Upper lobe of right lung (tissue), 1 donor: ENCODE measurements at places on chromosomes 6 and 20. TPM values are rescaled to one million over a fixed set of nuclear protein-coding genes. Genes with fewer than 3 reads are reported as not detected.

DNA sequence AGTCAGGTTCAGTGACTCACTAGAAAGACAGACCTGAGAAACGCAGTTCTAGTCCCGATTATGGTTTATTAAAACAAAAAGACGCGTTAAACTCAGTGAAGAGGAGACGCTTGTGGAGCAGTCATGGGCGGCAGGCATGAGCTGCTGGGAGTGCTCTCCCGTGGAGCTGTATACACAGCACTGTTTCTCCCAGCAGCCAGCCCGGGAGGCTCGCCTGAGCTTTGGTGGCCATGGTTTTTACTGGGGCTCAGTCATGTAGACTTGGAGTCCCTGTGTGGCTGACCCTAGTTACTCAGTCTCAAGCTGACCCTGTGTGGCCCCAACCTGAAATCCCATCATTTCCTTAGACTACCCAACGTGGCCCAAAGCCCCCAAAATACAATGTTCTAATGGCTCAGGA is 41.2 kb upstream of the BHLHE23 start:
- H3K27me3 ChIP-seq: peaks cover 18% of the 10 kb centered on the region
- DNase-seq: no peak
- H3K27ac ChIP-seq: no peak overlapping the region
- H3K4me3 ChIP-seq: no peak overlapping the region

Gene CST2
- not detected for total RNA-seq

Gene ZBP1
- total RNA-seq: 2.7 TPM

DNA sequence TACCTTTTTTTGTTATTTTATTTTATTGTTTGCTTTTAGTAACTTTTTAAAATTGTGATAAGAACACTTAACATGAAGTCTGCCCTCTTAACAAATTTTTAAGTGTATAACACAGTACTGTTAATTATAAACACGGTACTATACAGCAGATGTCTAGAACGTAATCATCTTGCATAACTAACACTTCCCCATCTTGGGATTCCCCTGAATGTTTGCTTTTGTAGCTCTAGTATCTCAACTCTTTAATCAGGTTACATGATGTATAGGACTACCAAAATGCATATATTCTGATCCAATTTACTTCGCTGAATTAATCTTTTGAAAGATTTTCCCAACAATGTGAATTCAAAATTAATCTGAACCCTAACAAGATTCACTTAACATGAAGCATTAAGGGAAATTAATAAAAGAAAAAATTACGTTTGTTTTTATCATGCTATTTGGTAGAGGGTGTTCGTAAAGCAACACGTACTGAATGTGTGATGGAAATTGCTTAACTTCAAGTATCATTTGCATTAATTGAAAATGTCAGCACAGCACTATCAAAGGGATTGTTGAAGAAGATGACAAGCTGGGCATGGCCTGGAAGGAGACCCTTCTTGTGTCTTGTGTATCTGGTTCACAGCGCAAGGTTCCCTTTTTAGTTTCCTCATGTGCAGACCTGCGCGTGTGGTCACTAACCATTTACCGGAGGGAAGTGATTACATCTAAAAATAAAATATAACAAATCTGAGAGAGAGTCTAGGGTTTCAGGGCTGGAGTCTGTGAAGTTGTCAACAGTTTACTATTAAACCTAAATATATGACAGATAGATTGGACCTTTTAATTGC is 15.2 kb downstream of the COL19A1 start:
- no peak overlapping the region for H3K4me3 ChIP-seq
- H3K4me1 ChIP-seq: no peaks in the 10 kb centered on the region
- no peaks in the 10 kb centered on the region for H3K27me3 ChIP-seq
- no peak for DNase-seq
- no peak overlapping the region for H3K27ac ChIP-seq

Gene MAS1
- not detected for total RNA-seq

Gene COL9A1
- not detected for total RNA-seq

Gene SLC16A10
- total RNA-seq: 12.3 TPM

GRCh38 chr20:44658810-44659209 is 7.3 kb upstream of the ADA start:
- no peak for DNase-seq
- no peaks in the 10 kb centered on the region for H3K4me1 ChIP-seq
- no peaks in the 10 kb centered on the region for H3K27me3 ChIP-seq
- H3K4me3 ChIP-seq: no peak overlapping the region
- no peaks in the 10 kb centered on the region for H3K36me3 ChIP-seq

- no peaks in the 10 kb centered on the region for H3K36me3 ChIP-seq
- H3K27ac ChIP-seq: peak overlapping the region; percentile 51
- DNase-seq: no peak
- H3K27me3 ChIP-seq: no peaks in the 10 kb centered on the region
Observed at GRCh38 chr6:19303383-19303782, 533.8 kb upstream of the ID4 start.

Gene SLC22A2
- total RNA-seq: not detected

Gene PTGIS
- 42.1 TPM for total RNA-seq

- no peak overlapping the region for H3K4me3 ChIP-seq
- H3K36me3 ChIP-seq: no peaks in the 10 kb centered on the region
- no peaks in the 10 kb centered on the region for H3K4me1 ChIP-seq
- no peak for DNase-seq
- H3K27me3 ChIP-seq: no peaks in the 10 kb centered on the region
- H3K27ac ChIP-seq: no peak overlapping the region
Observed at GRCh38 chr20:37538003-37538402, 10.3 kb upstream of the BLCAP start.

DNA sequence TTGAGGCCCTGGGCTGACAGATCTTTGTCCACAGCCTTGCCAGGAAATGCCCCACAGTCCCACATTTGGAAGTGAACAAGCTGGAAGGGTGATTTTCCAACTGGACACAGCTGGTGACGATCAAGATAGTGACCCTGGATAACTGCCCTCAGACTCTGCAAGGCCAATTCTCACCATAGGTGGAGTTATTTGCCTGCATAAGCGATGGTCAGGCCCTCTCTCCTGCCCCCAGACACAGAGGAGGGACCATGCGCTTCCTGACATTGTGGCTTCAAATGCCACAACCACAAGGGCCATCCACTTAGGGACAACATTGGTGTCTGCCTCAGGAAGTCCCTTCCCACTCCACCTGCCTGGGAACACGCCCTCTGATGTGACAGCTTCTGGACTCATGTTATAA is 96.0 kb downstream of the JPH2 start:
- H3K27me3 ChIP-seq: peaks cover 5% of the 10 kb centered on the region
- H3K27ac ChIP-seq: no peak overlapping the region
- H3K36me3 ChIP-seq: no peaks in the 10 kb centered on the region
- DNase-seq: no peak

DNA sequence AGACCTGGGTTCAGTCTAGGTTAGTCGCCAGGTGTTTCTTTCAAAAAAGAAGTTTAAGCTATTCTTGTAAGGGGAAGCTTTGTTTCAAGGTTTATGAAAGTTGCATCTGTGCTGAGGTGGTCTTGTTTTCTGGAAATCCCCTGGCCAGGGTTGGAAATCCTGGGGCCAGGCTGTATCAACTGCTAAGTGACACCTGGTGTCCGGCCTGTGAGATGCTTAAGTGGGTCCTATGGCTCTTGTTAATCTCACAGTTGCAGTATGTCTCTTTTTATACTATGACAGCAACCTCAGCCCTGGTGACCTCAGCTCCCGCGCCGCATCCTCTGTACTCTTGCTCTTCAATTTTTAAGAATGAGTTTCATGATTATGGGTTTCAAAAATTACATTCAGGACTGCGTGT is 72.0 kb downstream of the CHMP4B start:
- no peaks in the 10 kb centered on the region for H3K4me1 ChIP-seq
- no peaks in the 10 kb centered on the region for H3K36me3 ChIP-seq
- H3K27me3 ChIP-seq: no peaks in the 10 kb centered on the region
- H3K4me3 ChIP-seq: no peak overlapping the region
- no peak for DNase-seq

DNA sequence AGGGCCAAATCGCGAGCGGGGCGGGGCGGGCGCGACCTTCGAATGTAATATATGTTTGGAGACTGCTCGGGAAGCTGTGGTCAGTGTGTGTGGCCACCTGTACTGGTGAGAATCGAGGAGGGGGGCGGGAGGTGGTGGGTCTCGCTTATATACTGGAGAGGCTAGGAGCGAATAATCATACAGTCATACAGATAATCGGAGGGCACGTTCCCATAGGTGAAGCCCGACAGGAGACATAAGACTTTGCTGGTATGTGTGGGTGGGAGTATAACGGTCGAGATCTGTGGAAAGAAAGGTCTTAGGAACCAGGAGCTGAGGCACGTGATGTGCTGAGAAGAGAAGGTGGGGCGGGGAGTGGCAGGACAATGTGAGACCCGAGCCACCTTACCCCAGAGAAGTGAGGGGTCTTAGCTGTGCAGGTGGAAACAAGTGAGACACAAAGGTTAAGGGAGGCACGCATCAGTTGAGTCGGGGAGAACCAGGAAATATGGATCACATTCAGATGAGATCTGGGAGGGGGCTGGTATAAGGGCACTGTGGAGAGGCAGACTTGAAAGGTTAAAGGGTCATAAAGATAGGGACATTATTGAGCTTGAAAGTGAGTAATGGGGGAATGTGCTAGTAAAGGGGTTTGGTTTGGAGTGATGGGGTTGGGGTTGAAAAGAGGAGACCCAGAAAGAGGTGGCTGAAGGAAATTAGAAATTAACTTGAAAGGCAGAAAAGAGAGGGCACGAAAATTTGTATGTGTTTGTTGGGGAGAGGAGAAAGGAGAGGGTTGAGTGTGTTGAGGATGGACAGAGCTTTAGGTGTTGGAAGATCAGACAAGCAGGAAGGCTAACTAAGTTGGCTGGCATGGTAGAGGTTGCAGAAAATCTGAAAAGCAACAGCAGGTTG is 589 bp downstream of the RNF5 start:
- peak overlapping the region; percentile 98 for H3K27ac ChIP-seq
- H3K4me3 ChIP-seq: peak overlapping the region; percentile 85
- peaks cover 26% of the 10 kb centered on the region for H3K36me3 ChIP-seq

GRCh38 chr6:186340-186965 is 105.8 kb upstream of the DUSP22 start:
- H3K4me3 ChIP-seq: no peak overlapping the region
- no peaks in the 10 kb centered on the region for H3K27me3 ChIP-seq
- peak overlapping the region; percentile 3 for H3K27ac ChIP-seq
- H3K36me3 ChIP-seq: no peaks in the 10 kb centered on the region
- peaks cover 11% of the 10 kb centered on the region for H3K4me1 ChIP-seq
- DNase-seq: no peak

GRCh38 chr6:135291288-135292076 is 110.4 kb downstream of the MYB start:
- no peaks in the 10 kb centered on the region for H3K27me3 ChIP-seq
- no peak overlapping the region for H3K4me3 ChIP-seq
- no peak overlapping the region for H3K27ac ChIP-seq
- H3K36me3 ChIP-seq: peaks cover 6% of the 10 kb centered on the region
- no peaks in the 10 kb centered on the region for H3K4me1 ChIP-seq

DNA sequence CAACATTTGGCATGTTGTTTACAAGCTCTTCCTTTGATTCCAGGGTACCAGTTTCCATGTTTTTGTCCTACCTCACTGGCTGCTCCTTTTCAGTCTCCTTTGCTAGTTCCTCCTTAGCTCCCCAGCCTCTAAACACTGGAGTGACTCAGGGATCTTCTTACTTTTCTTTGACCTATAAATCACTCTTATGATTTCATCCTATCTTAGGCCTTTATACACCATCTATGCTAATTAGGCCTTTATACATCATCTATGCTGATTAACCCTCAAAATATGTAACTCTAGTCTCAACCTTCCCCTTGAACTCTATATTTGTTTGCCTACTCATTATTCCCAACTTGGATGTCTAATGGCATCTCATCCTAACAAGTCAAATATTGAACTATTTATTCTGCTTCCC is 9.5 kb downstream of the TMEM30A start:
- DNase-seq: no peak
- H3K4me1 ChIP-seq: peaks cover 69% of the 10 kb centered on the region
- no peaks in the 10 kb centered on the region for H3K27me3 ChIP-seq
- H3K4me3 ChIP-seq: no peak overlapping the region

Gene EYS
- total RNA-seq: not detected

Gene SASH1
- 108 TPM for total RNA-seq

GRCh38 chr6:70706491-70707123 is 38.9 kb downstream of the SMAP1 start:
- no peak overlapping the region for H3K27ac ChIP-seq

DNA sequence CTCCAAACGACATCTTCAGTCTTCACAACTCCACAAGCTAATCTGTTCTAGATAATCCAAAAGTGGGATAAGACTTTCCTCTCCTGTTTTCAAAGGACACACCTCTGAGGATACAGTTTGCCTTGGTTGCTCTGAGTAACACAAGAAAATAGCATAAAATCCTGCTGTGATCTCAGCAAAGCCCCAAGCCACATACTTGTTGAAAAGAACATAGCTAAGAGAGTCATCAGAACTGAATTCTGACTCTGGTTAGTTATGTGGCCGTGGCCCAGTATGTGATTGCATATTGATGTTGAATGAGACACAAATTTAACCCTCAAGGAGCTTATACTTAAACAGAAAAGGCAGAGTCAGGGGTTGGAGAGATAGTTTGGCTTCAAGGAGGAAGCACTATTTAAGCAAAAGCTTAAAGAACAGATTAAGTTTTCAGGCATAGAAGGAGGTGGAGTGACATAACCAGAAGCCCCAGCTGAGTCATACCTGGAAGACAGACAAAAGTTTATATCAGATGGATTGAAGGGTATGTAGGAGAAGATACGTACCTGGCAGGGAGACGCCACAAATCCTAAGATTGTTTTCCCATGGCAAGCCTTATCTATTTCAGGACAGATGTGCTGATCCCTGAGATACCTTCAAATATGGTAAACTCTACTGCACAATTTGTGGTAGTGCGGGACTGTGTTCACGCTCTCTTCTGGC is 41.2 kb downstream of the OPN5 start:
- no peak overlapping the region for H3K4me3 ChIP-seq
- no peaks in the 10 kb centered on the region for H3K27me3 ChIP-seq
- no peaks in the 10 kb centered on the region for H3K4me1 ChIP-seq
- no peak for DNase-seq

Gene HLA-DQB1
- 94.9 TPM for total RNA-seq

Gene GPR31
- not detected for total RNA-seq
